ENCODE measurements at places on chromosomes 4 and X.

DNA sequence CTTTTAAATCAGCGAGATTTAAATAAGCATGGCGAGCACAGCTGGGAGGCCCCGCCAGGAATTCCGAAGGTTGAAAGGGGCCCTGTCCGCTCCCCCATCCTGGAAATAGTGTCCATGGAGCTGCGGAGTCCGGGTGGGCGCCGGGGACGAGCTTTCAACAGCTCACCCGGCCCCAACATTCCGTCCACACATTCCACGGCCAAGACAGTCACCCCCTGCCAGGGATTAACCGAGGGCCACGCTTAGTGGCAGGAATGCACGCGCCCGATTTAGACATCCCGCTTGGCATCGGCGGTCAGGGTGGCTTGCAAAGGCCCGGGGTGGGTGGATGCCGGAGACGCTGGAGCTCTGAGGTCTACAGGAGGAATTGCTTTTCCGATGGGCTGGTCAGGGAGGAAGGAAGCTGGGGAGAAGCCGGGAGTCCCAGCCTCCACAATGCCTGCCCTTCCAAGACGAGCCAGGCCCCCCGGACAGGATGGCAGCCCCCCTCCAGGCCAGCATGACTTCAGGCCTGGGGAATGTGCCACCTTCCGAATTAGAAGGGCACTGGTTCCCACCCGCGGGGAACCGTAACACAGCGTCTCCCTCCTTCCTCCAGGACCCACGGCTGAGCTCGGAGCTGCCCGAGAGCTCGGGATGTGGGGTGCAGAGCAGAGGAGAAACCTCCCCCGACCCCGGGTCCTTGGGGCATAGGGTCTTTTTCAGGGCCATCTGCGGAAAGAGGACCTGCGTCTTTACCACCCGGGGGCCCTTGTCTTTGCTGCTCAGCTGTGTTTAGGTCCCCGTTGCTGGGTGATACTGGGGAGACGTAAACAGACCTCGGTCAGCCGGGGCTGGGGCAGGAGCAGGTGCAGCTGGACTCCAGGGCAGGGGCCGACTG lies 26.9 kb upstream of the PPP2R3B start:
- DNase-seq = no peak

DNA sequence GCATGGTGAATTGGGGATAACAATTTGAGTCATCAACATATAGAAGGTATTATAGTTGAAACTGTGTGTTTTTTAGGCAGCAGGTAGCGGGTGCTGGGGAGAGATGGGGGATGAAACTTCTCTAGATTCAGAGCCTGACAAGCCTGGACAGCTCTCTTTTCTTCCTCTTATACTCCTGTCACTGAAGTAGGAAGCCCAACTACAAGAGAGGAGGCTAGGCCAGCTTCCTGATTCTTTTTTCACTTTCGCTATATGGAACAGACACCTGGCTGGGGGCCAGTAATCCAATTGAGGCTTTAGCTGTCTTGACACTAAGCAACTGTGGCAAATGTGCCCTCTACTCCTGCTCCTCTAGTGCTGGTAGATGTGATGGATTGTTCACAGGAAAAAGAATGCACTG lies 69.2 kb downstream of the PHKA1 start:
- DNase-seq = no peak

- no peak for DNase-seq
These were observed 85.1 kb upstream of the AP1S2 start for GRCh38 chrX:15939737-15940136.

- DNase-seq = no peak
These were observed 19.5 kb upstream of the PCSK1N start for GRCh38 chrX:48854898-48855297.

GRCh38 chr4:5972571-5972970 lies 45.7 kb downstream of the C4orf50 start:
- no peak for DNase-seq

DNA sequence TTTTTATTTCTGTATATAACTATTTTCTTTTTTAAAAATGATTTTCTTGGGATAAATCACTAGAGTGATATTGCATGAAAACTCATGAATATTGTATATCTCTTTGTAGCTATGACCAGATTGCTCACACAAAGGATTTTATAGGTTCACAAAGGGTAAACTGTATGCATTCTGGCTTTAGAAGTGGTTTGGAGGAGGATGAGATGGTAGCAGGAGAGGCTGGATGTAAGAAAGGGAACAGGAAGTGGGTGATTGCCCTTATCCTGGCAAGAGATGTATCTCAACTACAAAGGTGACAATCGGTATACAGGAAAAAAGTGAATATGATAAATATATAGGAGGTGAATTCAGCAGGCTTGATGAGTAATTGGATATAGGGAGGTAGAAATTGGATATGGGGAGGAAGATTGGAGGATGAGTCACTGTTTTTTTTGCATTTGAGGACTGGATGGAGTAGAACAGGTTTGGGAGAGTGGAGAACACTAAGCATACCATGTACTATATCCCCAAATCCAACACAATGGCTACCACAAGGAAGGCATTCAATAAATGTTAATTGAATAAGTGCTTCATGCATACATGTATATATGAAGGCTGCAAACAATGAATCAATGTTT lies 9.9 kb downstream of the FGG start:
- DNase-seq = no peak

- peak; percentile 34 for DNase-seq
These were observed 29.5 kb downstream of the SH3TC1 start for GRCh38 chr4:8228319-8229250.

- no peak for DNase-seq
These were observed 53.4 kb downstream of the PALLD start for GRCh38 chr4:168550064-168550766.

DNA sequence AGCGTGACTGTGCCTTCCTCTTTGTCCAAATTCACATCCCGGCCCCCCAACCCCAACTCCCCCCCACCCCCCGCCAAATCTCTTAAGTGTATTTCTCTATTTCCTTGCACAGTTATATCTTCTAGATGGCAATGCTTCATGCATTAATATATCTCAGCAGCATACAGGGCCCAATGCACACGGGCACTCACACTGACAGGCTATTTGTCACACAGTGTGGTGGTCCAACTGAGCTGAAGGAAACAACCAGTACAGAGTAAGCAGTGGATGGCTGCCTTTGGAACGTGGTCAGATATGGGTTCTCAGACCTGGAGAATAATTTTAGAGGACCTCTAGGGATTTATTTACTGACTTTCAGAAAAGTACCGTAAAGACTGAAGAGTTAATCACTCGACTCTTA lies 681 bp downstream of the EXOC1 start:
- no peak for DNase-seq

GRCh38 chr4:16443504-16444088 lies 217.3 kb upstream of the TAPT1 start:
- DNase-seq = no peak

GRCh38 chr4:42345962-42346544 lies 51.2 kb upstream of the SHISA3 start:
- no peak for DNase-seq

GRCh38 chr4:41865981-41866798 lies 69.0 kb upstream of the TMEM33 start:
- no peak for DNase-seq

DNA sequence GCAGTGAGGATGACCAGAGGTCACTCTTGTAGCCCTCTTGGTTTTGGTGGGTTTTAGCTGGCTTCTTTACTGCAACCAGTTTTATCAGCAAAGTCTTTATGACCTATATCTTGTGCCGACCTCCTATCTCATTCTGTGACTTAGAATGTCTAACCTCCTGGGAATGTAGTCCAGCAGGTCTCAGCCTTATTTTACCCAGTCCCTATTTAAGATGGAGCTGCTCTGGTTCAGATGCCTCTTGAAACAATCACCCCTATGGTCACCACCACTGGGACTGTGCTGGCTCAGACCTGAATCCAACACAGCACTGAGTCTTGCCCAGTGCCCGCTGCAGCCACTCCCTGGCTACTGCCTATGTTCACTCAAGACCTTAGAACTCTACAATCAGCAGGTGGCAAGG lies 49.4 kb downstream of the MCUB start:
- DNase-seq = no peak

Data from activated T-helper 1 cell treated with Interleukin-2 at 50 U/mL for 16 hours (primary cell).